ENCODE measurements at places on chromosomes 11 and 22. TPM values are rescaled to one million over a fixed set of nuclear protein-coding genes. Genes with fewer than 3 reads are reported as not detected.

- DNase-seq, result no peak
- H3K27me3 ChIP-seq, result no peaks in the 10 kb centered on the region
- no peak overlapping the region for H3K4me3 ChIP-seq
- H3K4me1 ChIP-seq, result peaks cover 8% of the 10 kb centered on the region
- no peaks in the 10 kb centered on the region for H3K36me3 ChIP-seq
Measured at GRCh38 chr11:1564535-1565172, 7.4 kb downstream of the DUSP8 start.

DNA sequence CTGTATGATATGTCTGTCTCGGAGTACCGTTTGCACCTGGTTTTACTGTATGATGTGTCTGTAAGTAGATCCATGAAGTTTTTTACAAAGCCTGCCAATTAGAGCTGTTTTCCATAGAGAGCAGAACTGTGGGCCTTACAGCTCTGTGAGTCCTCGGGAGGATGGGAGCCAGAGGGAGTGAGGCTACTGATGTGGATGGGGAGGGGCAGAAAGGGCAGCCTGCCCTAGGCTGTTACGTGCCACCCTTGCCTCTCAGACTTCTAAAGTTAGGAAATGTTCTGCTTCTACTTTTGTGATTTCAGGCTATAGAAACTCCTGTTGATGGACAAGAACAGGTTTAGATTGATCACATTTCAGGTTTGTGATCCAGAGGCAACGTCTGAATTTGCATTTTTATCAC is 105.2 kb downstream of the PPP6R3 start:
- no peaks in the 10 kb centered on the region for H3K27me3 ChIP-seq
- no peak overlapping the region for H3K4me3 ChIP-seq
- DNase-seq, result no peak
- no peak overlapping the region for H3K27ac ChIP-seq
- no peaks in the 10 kb centered on the region for H3K4me1 ChIP-seq
- peaks cover 40% of the 10 kb centered on the region for H3K36me3 ChIP-seq

DNA sequence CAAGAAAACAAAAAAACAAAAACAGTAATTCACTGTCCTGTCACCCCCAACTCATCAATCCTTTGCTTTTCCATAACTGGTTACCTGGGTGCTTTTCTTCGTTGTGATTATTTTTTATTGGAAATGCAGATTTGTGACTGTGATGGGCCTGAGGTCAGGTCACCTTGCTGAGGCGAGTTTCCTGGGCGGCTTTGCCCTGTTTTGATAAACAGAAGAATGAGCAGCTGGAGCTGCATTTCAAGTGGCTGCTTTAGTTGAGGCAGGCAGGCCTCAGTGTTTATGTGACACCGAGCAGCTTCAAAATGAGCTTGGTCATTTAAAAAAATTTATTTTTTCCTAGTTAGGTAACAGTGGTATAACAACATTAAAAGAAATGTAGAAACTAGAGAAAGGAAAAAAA is 22.2 kb downstream of the PTPRJ start:
- DNase-seq, result no peak
- no peaks in the 10 kb centered on the region for H3K27me3 ChIP-seq
- H3K27ac ChIP-seq, result no peak overlapping the region
- no peaks in the 10 kb centered on the region for H3K36me3 ChIP-seq

DNA sequence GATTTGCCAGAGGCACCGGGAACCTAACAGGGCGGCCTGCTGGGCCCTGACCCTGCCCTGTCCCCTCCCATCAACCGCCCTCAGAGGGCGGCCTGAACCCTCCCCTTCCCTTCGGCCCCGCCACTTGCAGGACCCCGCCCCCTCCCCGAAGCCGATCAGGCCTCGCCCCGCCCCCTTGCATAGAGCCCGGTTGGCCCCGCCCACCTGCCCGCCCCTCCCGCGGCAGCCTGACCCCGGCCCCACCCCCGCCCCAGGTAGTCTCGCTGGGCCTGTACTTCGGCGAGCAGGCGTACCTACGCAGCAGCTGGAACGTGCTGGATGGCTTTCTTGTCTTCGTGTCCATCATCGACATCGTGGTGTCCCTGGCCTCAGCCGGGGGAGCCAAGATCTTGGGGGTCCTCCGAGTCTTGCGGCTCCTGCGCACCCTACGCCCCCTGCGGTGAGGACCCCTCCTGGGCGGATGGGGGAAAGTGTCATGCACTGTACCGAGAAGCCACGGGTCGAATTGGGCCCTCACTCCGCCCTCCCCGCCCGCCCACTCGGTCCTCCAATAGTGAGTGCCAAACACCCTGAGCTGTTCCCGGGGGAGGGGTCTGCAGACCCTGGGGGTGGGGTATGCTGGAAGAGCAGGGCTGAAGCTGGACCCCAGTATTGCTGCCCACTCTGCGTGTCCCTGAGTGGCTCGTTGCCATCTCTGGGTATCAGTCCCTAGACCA is 94.1 kb downstream of the CACNA1I start:
- no peak for DNase-seq
- H3K4me3 ChIP-seq, result no peak overlapping the region
- no peak overlapping the region for H3K27ac ChIP-seq

- H3K36me3 ChIP-seq, result no peaks in the 10 kb centered on the region
- no peaks in the 10 kb centered on the region for H3K27me3 ChIP-seq
- no peak for DNase-seq
- no peaks in the 10 kb centered on the region for H3K4me1 ChIP-seq
- H3K4me3 ChIP-seq, result no peak overlapping the region
Measured at GRCh38 chr11:34379079-34379478, 21.3 kb upstream of the ABTB2 start.

- H3K4me3 ChIP-seq, result no peak overlapping the region
- no peaks in the 10 kb centered on the region for H3K4me1 ChIP-seq
- no peak overlapping the region for H3K27ac ChIP-seq
- no peaks in the 10 kb centered on the region for H3K36me3 ChIP-seq
- no peak for DNase-seq
Measured at GRCh38 chr11:84022201-84022600, 736.0 kb upstream of the CCDC90B start.

GRCh38 chr22:39621826-39622225 is 51.3 kb downstream of the CACNA1I start:
- no peak overlapping the region for H3K4me3 ChIP-seq
- H3K27me3 ChIP-seq, result no peaks in the 10 kb centered on the region
- no peaks in the 10 kb centered on the region for H3K4me1 ChIP-seq
- no peak for DNase-seq
- no peak overlapping the region for H3K27ac ChIP-seq

- H3K27me3 ChIP-seq, result no peaks in the 10 kb centered on the region
- H3K36me3 ChIP-seq, result no peaks in the 10 kb centered on the region
- H3K27ac ChIP-seq, result no peak overlapping the region
- no peak overlapping the region for H3K4me3 ChIP-seq
- H3K4me1 ChIP-seq, result peaks cover under 1% of the 10 kb centered on the region
Measured at GRCh38 chr22:41762980-41763779, 37.3 kb upstream of the CCDC134 start.

DNA sequence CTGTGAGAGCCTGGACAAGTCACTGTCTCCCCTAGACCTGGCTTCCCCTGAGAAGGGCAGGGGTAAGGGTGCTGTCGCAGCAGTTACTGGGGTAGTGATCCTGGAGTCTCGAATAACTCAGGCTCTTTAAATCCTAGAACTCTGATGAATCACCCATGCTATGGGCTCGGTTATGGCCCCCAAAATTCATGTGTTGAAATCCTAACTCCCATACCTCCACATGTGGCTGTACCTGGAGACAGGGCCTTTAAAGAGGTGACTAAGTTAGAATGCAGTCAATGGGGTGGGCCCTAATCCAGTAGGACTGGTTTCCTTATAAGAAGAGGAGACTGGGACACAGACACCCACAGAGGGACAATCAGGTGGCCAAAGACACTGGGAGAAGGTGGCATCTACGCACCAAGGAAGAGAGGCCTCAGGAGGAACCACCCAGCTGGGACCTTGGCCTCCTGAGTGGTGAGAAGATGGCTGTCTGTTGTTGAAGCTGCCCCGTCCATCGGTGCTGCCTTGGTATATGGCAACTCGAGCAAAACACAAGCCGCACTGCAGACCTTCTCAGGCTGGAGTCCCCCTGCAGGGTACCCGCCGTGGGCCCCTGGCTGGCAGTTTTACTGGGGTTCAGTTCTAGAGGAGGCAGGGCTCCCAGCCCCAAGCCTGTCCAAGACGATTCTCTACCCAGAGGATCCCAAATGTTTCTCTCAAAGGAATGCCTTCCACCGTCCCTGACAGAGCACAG is 48.8 kb upstream of the SHISAL1 start:
- H3K4me3 ChIP-seq, result no peak overlapping the region
- H3K27me3 ChIP-seq, result 0 out of 2 replicates have a peak, but pooled peaks cover 2% of the 10 kb centered on the region
- DNase-seq, result no peak
- peaks cover 8% of the 10 kb centered on the region for H3K4me1 ChIP-seq
- no peaks in the 10 kb centered on the region for H3K36me3 ChIP-seq

DNA sequence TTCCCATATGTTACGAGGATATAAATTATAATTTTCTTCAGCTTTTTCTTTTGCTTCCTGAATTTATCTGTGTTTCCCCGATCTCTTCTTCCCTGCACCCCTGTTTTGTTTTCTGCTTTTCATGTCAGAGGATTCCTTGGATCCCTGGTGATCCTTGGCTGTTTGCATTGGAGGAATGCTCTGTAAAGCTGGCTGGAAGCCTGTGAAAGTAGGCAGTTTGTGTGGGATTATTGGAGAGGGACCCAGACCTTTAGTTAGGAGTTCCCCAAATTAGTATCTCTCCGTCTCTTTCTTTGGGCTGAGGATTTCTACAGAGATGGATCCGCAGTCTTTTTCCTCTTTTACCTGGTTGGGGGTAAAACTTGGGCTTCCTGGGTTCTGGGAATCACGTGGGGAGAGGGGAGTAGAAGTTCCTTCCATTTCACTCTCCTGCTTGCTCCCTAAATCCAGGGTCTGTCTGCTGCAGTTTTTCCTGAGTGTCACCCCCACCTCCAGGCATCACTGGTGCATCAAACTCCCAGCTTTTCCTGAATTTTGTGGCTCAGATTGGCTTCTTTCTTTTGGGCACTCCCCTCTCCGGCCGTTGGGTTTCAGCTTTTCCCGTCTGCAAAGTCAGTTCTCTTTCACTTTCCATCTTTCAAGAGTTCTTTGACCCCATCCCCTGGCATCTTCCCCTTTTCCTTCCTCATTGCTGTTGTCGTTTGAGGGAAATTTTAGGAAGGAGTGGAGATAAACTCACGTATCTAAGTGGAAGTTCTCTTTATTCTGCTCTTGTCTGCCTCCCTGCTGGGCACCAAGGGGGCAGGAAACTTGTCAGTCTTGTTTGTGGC is 79.1 kb upstream of the ALX4 start:
- DNase-seq, result no peak
- H3K27me3 ChIP-seq, result peaks cover 2% of the 10 kb centered on the region
- H3K4me1 ChIP-seq, result no peaks in the 10 kb centered on the region
- H3K4me3 ChIP-seq, result no peak overlapping the region

- no peak overlapping the region for H3K27ac ChIP-seq
- 0 out of 2 replicates have a peak, but pooled peaks cover 3% of the 10 kb centered on the region for H3K27me3 ChIP-seq
- H3K4me3 ChIP-seq, result no peak overlapping the region
Measured at GRCh38 chr11:20158597-20159257, 1.5 kb downstream of the DBX1 start.

DNA sequence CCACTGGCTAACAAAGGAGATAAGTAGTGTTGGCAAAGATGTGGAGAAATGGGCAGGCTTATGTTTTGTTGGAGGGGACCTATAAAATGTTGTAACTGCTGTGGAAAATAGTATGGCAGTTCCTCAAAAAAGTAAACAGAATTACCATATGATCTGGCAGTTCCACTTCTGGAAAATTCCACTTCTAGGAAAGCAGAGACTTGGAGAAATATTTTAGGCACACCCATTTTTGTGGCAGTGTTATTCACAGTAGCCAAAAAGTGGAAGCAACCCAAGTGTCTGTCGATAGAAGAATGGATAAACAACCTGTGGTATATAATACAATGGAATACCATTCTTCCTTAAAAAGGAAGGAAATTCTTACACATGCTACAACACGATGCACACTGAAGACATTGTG is 57.0 kb upstream of the ADORA2A start:
- no peaks in the 10 kb centered on the region for H3K4me1 ChIP-seq
- H3K27me3 ChIP-seq, result no peaks in the 10 kb centered on the region
- H3K27ac ChIP-seq, result no peak overlapping the region
- H3K36me3 ChIP-seq, result peaks cover 44% of the 10 kb centered on the region
- DNase-seq, result no peak

DNA sequence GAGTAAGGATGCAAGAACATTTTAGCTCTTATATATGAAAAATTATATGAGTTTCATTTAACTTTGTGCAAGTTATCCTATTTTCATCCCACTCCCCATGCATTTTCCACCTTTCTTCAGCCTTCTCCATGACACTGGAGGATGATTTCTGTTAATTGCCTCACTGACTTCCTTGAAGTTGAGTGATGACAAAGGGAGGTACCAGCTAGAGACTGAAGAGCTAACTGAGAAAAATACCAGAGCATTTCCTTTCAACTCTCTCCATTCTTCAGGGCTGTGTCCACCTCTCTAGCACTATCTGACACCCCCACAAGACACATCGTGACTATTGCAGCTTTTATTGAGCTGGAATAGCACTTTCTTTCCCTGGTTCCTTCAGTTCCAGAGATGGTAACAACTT is 711.6 kb upstream of the LRRC4C start:
- no peaks in the 10 kb centered on the region for H3K4me1 ChIP-seq
- H3K27ac ChIP-seq, result no peak overlapping the region
- DNase-seq, result no peak
- H3K27me3 ChIP-seq, result no peaks in the 10 kb centered on the region

- no peaks in the 10 kb centered on the region for H3K4me1 ChIP-seq
- H3K4me3 ChIP-seq, result no peak overlapping the region
- H3K27ac ChIP-seq, result no peak overlapping the region
Measured at GRCh38 chr11:44883277-44883676, 67.4 kb downstream of the TP53I11 start.

- no peak for DNase-seq
- no peak overlapping the region for H3K27ac ChIP-seq
- H3K4me3 ChIP-seq, result no peak overlapping the region
- H3K27me3 ChIP-seq, result peaks cover 39% of the 10 kb centered on the region
Measured at GRCh38 chr11:30875806-30876205, 289.7 kb upstream of the MPPED2 start.

DNA sequence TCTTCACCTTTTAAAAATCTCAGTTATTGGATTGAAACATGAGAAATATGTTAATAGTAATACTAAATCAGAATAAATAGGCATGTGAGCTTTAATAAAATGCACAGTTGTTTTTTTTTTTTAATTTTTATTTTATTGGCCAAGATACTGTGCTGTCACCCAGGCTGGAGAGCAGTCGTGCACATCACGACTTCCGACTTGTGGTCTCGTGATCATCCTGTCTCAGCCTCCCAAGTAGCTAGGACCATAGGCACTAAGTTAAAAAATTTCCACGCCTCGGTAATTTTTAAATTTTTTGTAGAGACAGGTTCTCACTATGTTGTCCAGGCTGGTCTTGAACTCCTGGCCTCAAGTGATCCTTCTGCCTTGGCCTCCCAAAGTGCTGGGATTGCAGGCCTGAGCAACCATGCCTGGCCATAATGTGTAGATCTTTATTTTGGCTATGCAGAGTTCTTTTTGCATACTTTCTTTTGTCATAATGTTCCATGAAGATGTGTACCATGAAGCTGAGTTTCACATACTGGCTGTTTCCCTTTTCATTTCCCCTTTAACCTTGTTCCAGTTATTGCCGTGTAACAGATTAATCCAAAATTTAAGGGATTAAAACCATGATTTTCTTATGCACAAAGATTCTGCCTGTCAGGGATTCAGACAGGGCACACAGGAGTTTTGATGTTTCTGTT is 16.0 kb downstream of the CAPRIN1 start:
- H3K4me3 ChIP-seq, result no peak overlapping the region
- no peak for DNase-seq

- no peaks in the 10 kb centered on the region for H3K27me3 ChIP-seq
- no peak overlapping the region for H3K4me3 ChIP-seq
- H3K36me3 ChIP-seq, result no peaks in the 10 kb centered on the region
- no peaks in the 10 kb centered on the region for H3K4me1 ChIP-seq
- no peak overlapping the region for H3K27ac ChIP-seq
Measured at GRCh38 chr11:71144736-71145135, 107.6 kb downstream of the SHANK2 start.

The C1QTNF4 gene
- 0.34 TPM for total RNA-seq

The BACE1 gene
- 8.5 TPM for total RNA-seq

The DCDC1 gene
- 1.5 TPM for total RNA-seq

The GAS2 gene
- not detected for total RNA-seq

The AQP11 gene
- 0.20 TPM for total RNA-seq

The GRM5 gene
- total RNA-seq, result not detected

Data from HCT116 (cell line).